Hematopoietic multipotent progenitor cell treated with erythropoietin and hydrocortisone succinate and interleukin-3 and kit ligand, for 4 days (in vitro differentiated cells): ENCODE measurements at places on chromosomes 12 and 14.

GRCh38 chr14:34750670-34751069 is 36.3 kb upstream of the CFL2 start:
- no peak for DNase-seq

- peak; percentile 88 for DNase-seq
These were observed 68.9 kb upstream of the NCOR2 start for GRCh38 chr12:124636138-124636978.

DNA sequence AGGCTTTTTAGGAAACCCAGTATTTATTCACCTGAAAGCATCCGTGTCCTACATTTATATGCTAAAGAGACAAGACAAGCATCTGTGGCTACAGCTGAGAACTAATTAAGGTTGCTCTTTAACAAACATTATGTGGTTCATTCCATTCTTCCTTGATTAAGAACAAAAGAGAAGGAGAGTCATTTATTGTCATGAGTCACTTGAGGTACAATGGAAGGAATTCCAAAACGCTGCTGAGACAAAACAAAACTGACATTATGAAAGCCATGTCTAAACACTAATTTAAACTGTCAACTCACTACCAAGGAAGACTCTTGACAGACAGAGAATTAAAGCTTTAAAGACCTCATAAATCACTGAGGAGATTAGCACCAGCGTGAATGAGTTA is 214.4 kb downstream of the BMP4 start:
- no peak for DNase-seq

GRCh38 chr12:49339464-49339861 is 2.5 kb upstream of the C1QL4 start:
- no peak for DNase-seq

- DNase-seq: peak; percentile 80
These were observed 44.7 kb upstream of the USP15 start for GRCh38 chr12:62215506-62215905.

DNA sequence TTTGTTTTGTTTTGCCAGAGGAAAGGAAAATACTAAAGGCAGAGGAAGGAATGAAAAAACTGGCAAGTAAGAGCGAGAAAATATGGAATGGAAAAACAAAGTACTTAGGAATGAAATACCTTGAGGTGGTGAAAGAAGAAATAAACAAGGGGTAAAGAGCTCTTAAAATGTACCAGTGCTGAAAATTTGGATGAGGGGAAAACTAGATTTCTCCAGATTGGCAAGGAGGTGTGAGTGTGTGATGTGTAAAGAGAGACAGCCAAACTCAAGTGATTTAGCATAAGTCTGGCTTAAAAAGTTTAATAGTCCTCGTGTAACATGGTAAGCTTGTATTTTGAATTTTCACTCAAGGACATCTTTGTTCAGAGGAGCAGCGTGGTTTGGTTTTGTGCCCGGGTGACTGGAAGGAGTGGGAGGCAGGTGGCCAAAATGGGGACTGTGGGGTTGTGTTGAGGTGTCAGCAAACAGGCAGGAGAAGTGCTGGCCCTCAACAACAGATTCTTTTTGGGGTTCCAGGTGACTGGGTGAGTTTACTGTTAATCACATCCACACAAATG is 102.7 kb downstream of the DACT1 start:
- no peak for DNase-seq

DNA sequence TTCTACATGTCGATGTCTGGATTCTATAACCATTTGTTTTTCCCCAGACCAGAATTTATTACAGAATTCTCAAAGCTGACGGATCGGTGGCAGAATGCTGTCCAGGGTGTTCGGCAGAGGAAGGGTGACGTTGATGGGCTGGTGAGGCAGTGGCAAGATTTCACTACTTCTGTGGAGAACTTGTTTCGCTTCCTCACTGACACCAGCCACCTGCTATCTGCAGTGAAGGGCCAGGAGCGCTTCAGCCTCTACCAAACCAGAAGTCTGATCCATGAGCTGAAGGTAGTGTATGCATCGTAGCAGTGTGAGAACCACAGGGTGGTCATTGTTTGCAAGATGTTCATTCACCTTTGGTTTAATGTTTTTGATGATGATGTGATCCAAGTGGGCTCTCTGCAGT is 124.0 kb downstream of the ESR2 start:
- no peak for DNase-seq

- no peak for DNase-seq
These were observed 23.6 kb downstream of the PLEKHH1 start for GRCh38 chr14:67556671-67557070.

- peak; percentile 72 for DNase-seq
These were observed 44.9 kb downstream of the DDX11 start for GRCh38 chr12:31118347-31119191.

GRCh38 chr14:83253870-83254269 is 1720.2 kb upstream of the SEL1L start:
- DNase-seq: no peak

DNA sequence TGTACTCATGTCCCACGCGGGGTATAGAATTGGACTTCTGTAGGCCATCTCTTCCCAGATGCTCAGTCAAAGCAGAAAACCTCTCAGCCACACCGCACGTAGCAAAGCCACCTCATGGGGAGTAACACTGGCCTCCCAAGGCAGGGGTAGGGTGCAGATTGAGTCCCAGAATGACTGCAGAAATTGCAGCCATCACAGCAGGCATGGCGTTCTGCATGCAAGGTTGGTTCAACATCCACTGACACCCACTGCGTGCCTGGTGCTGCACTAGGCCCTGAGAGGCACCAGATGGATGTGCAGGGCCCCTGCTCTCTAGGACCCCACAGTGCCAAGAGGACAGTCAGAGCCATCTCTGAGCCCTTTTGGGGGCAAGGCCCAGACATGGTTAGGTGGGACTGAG is 39.9 kb downstream of the RAB35 start:
- no peak for DNase-seq

DNA sequence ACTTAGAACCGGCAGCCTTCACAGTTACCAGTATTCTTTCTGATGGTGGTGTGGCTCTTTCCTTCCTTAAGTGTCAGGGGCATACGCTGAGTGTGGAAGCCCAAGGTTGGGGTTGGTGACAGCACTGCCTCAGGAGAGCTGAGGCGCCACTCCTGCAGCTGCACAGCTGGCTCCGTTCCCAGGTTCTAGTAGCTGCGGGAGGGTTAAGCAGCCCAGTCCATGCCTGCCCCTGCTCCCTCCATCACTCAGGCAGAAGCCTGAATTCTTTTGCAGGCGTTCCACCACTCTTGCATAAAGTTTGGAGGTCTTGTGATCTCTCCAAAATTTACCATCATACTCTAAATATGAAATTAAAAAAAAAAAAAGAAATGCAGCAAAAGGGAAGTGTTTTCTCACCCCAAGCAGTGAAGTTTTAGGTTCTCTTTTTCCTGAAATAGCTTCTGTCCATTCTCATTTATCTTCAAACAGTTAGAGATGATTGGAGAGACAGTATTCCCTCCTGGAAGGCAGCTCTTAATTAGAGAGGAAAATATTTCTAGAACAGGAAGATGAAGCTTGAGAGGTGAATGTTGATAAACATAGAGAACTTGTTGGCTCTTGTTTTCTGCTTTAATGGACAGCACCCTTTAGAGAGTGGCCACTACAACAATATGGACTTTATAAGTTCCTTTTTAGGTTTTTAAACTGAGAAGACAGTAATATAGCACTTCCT is 136.1 kb downstream of the FGD4 start:
- peak; percentile 89 for DNase-seq

DNA sequence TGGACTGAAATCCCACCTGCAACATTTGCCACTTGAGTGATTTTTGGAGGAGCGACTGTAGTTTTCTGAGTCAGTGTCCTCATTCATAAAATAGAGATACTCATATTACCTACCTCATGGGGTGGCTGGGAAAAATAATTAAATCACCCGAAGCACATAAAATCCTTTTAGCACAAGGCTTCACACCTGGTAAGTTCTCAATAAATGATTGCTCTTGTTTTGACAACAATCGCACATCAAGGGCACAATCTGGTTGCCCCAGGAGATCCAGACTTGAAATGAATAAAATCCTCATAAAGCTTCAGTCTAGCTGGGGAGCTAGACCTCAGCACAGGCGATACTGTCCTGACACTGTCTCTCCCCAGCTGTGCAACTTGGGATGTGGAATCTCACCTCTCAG is 76.0 kb upstream of the CCDC60 start:
- no peak for DNase-seq

- peak; percentile 78 for DNase-seq
These were observed 2.4 kb upstream of the TNS2 start for GRCh38 chr12:53047221-53048032.

GRCh38 chr12:104212516-104212915 is 3.1 kb upstream of the TXNRD1 start:
- no peak for DNase-seq

GRCh38 chr12:93524386-93525133 is 47.9 kb upstream of the SOCS2 start:
- DNase-seq: no peak

DNA sequence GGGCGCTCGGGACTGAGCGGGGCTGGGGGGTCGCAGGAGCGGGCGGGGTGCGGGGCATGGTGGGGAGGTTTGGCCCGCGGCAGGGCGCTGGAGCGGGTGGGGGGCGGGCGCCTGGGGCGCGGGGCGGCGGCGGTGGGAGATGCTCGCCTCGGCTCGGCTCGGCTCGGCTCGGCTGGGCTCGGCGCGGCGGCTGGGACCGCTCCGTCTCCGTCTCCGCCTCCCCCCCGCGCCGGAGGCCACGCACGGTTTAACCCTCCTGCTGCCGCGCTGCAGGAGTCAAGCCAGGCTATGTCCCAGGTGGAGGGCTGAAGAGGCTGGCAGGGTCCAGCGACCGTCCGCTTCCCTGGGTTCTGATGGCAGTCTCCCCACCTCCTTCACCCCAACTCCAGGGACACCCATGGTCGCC is at the start of gene PIANP:
Gene PIANP (minus strand): TSS at position 170 of the 406 bp plus-strand sequence. CDS start 2,754 bp downstream, outside the sequence.
- peak; percentile 37 for DNase-seq

DNA sequence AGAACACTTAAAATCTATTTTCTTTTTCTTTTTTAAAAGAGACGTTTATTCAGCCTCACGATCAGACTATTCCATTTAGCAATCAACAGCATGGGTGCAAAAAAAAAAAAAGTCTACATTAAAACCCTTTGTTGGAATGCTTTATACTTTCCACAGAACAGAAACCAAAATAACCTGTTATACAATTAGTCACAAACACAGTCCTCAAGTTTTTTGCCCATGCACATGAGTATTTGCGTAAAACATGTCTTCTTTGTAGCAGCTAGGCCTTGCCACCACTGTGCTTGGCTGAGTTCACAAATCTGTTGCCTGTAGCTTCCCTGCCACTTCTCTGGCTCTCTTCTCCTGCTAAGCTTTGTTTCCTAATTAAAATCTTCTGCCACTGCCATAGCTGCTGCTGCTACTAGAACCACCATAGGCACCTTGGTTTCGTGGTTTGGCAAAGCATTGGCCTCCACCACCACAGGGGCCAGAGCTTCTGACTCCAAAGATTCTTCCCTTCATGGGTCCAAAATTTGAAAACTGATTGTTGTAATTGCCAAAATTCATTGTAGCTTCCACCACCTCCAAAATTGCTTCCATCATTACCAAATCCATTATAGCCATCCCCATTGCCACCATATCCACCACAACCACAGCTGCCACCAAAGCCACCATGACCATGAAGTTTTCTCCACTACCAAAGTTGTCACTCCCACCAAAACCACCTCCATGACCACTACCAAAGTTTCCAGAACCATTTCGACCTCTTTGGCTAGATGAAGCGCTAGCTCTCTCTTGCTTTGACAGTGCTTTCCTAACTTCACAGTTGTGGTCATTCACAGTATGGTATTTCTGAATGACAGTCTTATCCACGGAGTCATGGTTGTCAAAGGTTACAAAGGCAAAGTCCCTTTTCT is 38.1 kb downstream of the KLRG1 start:
- no peak for DNase-seq
